ENCODE measurements at places on chromosomes 3 and 15.

- DNase-seq: no peak
Observed at GRCh38 chr3:76096036-76096435, 310.7 kb upstream of the ZNF717 start.

- DNase-seq: no peak
Observed at GRCh38 chr3:134959516-134959915, 164.5 kb downstream of the EPHB1 start.

GRCh38 chr3:10232137-10232536, 16.1 kb upstream of the TATDN2 start:
- no peak for DNase-seq

- no peak for DNase-seq
Observed at GRCh38 chr3:45275006-45275704, 49.1 kb upstream of the TMEM158 start.

- no peak for DNase-seq
Observed at GRCh38 chr15:50904211-50904610, 4.3 kb upstream of the AP4E1 start.

DNA sequence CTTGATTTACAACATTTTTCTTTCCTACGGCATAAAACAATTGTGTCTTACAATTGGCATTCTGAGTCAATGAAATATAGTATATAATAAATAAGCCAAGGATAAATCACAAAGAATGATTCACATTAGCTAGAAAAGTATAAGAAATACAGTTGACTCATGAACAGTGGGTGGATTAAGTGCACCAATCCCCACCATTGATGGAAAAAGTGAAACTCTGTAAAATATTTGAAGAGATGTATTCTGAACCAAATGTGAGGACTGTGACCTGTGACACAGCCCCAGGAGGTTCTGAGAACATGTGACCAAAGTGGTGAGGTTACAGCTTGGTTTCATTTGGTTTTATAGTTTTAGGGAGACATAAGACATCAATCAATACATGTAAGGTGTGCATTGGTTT, 227.5 kb downstream of the ALCAM start:
- no peak for DNase-seq

DNA sequence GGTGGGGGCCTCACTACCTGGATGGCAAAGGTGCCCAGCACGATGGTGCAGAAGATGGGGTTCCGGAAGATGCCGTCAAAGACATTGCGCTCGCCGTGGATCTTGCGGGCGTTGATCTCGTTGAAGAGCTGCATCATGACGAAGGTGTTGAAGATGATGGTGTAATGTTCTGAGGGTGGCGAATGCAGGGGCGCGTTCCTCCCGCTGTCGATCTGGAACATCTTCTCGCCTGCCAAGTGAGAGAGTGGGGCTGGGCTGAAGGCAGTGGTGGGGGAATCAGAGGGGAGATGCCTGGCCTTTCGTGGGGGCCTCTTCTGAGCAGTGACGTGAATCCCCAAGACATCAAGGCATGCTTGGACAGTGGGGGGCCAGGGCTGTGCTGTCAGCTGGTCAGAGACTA, 19.6 kb upstream of the SEC13 start:
- DNase-seq: no peak

DNA sequence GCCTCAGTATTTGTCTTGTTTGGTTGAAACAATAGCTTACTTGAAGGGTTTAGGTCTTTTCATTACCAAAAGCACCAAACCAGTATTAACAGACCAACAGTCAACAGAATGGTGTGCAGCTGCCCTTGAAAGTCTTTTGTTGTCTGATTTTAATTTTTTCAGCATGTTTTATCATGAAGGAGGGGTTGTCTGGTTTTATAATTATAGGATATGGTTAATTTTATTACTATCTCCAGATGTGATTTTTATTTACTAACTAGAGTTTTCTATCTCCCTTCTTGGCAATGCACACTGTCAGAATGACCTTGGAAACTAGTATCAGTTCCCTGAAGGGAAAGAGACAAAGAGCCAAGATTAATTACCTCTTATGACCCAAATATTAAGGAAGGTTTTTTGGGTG, 9.2 kb upstream of the CD200R1L start:
- DNase-seq: no peak

DNA sequence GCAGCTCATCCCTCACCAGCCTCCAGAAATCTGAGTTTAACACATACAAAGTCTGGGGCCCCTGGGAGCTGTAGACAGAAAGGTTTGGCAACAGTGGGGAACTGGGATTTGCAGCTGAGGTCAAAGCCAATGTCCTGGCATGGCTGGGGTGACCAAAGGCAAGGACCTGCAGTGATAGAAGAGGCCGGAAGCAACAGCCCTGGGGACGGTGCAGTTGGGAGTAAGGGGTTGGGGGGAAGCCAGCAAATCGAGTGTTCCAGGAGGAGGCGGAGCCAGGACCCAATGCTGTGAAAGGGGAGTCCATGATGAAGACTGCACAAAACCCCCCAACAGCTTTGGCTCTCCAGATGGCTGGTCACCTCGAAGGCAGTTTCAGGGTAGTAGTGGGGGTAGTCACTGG, 74.1 kb upstream of the SPATA12 start:
- DNase-seq: no peak

GRCh38 chr15:67118808-67119207, 53.4 kb downstream of the SMAD3 start:
- no peak for DNase-seq

- DNase-seq: no peak
Observed at GRCh38 chr3:122076491-122077292, 21.5 kb downstream of the CD86 start.

GRCh38 chr3:21274079-21274571, 476.9 kb downstream of the ZNF385D start:
- no peak for DNase-seq

- DNase-seq: no peak
Observed at GRCh38 chr3:150414258-150414657, 6.2 kb downstream of the TSC22D2 start.

- no peak for DNase-seq
Observed at GRCh38 chr3:184619369-184619768, 57.8 kb downstream of the EPHB3 start.

GRCh38 chr3:10602769-10603768, 97.7 kb upstream of the ATP2B2 start:
- DNase-seq: no peak

DNA sequence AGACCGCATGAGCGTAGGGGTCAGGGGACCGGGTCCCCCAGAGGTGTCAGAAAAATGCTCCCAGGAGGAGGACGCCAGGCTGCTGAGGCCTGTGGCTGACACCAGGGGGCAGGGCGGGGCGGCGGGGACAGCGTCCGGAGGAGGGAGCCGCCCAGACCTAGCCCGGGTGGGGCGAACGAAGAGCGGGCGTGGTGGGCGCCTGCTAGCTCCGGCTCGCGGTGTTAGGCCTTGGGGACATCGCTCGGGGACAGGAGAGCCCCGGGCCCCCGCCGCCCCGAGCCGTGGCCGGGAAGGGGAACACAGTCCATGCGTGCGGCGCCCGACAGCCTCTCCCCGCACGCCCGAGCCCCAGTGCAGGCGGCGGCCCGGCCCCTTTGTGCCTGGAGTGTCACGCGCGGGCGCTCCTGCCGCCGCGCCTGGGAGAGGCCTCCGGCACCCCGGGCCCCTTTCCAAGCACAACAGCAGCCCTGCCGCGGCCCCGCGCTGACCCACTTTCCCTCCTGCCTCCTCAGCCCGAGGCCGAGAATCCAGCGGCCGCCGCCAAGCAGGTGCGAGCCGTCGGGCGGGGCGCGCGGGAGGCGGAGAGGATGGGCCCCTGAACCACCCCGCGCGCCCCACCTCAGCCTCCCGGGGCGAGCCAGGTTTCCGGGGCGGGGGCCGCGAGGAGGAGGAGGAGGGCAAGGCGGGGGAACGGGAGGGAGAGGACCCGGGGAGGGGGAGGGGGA, 111.0 kb upstream of the KLF13 start:
- DNase-seq: peak; percentile 74

DNA sequence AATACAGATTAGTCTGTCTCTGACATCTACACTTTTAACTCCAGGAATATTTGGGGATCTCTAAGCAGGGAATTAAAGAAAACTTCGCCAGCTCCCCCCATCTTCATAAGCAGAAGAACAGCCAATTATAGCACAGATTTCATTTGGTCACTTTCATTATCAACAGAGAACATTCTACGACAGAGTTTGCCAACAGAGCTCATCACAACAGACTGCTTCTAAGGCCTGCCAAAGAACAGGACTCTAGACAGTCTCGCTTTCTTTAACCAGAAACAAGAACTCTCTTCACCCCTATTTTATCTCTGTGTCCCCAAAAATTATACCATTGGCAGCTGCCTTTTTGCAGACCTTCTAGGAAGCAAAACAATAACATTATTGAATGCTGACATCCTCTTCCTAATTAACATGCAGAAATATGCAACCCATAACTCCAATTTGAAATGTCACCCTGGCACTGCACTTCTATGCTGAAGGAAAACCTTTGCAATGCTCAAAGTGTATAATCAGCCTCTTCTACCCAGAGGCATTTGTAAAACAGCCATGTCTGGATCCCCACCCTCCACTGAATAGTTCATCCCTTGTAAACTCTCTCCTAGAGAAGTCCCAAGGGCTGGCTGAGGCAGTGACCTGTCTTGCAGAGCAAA, 552.8 kb downstream of the MAGI1 start:
- no peak for DNase-seq

- DNase-seq: no peak
Observed at GRCh38 chr3:194189243-194189791, 53.4 kb downstream of the HES1 start.

DNA sequence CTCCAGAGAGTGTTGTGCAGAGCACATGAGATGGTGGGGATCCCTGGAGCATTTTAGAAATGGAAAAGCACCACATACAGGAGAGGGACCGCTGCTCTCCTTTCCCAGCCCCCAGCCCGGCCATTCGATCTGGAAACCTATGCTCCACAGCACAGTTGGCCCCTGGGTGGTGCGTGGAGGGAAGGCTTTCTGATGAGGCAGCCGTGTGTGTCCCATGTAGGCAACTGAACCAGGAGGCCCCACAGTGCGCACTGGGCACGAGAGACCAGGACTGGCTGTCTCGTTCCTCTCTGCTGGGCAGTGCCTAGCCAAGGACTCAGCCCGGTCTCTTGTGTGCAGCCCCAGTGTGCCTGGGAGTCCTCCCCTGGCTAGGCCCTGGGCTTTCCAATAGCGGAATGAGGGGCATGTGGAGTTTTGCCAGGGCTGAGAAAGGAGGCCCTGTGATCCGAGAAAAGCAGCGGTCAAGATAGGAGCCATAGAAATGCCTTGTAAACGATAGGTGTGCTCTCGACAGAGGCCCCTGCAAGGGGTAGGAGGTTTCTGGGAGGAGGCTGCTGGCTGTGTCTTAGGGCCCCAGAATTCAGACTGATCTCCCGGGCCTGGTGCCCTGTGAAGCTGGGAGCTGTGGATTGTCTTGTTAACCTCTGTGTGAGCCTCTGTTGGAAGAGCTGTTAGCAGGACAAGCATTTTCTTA, 39.0 kb downstream of the CHDH start:
- DNase-seq: no peak

- no peak for DNase-seq
Observed at GRCh38 chr3:187735383-187735782, 9.9 kb downstream of the BCL6 start.

- DNase-seq: no peak
Observed at GRCh38 chr3:126269354-126269753, 87.9 kb downstream of the KLF15 start.

- DNase-seq: no peak
Observed at GRCh38 chr3:68172039-68172438, 517.6 kb upstream of the SUCLG2 start.

GRCh38 chr15:29770796-29771195, 51.5 kb downstream of the TJP1 start:
- no peak for DNase-seq

DNA sequence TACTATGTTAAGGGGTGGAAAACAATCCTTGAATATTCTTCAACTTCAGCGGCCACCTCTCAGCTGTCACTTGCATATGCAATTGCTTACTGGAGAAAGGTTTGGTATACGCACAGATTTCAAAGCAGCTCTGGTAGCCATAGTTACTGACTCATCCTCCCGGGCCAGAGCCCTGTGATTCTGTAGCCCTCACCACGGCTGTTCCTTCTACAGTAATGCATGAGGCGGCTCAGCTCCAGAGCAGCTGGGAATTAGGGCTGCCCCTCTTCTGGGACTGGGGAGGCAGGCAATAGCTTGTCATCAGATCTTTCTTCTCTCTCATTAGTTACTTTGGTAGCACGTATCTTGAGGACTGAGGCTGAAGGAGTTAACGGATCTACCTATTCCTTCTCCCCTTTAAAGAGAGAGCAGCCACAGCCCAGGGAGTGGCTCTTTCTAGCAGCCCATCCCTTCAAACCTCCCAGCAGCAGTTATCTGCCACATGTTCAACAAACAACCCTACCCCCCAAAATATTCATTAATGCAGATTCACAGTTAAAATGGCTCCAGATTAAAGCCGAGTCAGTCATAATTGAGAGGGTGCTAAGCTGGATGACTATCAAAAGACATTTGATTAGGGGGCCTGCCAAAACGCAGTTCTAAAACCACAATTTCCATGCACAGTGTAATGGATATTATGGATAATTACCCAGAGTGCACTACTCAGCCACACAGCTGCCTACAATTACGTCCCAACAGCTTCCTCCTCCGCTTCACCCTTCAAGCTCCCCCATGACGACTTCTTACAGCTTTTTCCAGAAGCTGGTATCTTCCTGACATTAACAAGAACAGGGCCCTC, 54.7 kb downstream of the ETV5 start:
- no peak for DNase-seq

- no peak for DNase-seq
Observed at GRCh38 chr3:120052225-120052624, 42.0 kb downstream of the GSK3B start.

DNA sequence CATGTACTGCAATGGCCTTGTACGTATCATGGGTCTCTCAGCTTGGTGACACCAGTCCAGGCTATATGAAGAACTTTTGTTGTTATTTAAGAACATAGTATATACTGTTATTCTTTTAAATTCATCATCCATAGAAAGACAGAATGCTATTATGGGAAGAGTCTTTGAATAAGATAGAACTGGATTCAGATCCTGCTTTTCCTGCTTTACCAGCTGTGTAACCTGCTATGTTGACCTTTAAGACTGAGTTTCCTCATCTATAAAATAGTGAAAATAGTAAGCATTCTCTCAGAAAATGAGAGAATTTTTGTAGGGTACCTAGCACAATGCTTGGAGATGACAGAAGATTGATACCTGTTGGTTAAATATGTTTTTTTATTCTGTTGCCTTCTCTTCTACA, 204.1 kb upstream of the TBL1XR1 start:
- no peak for DNase-seq

- no peak for DNase-seq
Observed at GRCh38 chr3:177686671-177687070, 489.4 kb upstream of the TBL1XR1 start.

DNA sequence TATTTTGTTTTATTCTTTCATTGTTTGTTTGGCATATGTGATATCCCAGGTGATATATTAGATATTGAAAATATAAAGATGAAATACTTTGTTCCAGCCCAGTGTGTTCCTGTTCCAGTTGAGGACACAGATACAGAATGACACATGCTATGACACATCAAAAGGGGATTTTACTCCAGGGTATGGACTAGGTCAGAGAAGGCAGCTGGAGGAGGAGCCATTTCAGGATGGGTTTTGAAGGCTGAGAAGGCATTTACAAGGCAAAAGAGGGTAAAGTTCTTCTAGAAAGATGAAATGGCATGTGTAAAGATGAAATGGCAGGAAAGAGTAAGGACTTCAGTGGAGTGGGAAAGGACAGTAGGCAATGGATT, 163.8 kb downstream of the ZIC1 start:
- DNase-seq: no peak
